ENCODE measurements at places on chromosomes 4 and X.
A peak's percentile ranks its signal among the peaks of the same experiment; 100 is the strongest.

- DNase-seq: no peak
Observed at GRCh38 chrX:109863811-109864210, 130.8 kb upstream of the ACSL4 start.

DNA sequence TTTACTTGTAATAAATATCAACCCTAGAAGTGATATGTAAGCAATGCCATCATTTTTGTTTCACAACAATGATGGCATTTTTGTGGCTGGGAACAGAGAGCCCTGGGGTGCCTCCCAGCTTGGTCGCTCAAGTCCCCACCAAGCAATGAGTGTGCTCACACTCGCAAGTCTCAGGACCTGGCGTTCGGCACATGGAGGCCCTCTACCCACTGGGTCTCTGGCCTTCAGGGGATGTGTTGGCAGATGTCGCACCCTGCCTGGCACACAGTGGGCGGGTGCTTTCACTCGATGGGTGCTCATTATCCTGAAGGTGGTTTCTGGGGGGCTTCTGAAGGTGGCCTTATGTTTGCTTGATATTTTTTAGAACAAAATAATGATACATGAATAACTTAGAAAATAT, 74.7 kb upstream of the STS start:
- no peak for DNase-seq

GRCh38 chr4:94221916-94222315, 14.3 kb downstream of the SMARCAD1 start:
- DNase-seq: no peak

- no peak for DNase-seq
Observed at GRCh38 chr4:70687392-70687791, 940 bp upstream of the UTP3 start.

DNA sequence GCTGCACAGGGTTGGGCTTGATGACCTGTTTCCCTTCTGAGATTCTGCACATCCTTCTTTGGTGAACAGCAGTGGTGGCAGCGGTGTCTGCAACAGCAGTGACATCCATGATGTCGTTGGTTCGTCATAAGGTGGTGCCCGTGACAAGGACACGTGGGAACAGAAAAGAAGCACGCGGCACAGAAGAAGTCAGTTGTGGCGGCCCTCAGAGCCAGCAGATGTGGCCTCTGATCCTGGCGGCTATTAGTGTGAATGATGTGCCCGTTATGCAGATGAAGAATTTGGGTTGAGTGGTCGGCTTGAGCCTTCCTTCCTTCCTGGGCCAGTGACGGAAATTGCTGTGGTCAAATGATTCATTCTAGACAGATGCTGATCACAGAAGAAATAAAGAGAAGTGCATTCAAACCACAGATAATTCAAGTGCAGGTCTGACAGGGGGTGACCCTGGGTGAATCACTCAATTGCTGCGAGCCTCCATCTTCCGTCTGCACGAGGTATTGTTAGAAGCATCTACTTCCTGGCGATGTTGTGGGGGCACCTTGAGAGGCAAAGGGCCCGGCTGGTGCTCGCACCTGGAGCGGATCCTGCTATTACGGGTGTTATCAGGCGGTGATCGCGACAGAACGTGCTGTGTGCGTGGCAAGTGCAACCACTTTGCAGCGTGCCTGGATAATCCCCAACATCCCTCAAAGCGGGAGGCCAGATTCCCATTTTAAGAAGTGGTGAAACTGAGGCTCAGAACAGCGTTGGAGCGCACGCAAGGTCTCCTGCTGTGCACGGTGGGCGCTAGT, 215.2 kb upstream of the PSAPL1 start:
- DNase-seq: peak; percentile 1

GRCh38 chr4:103030791-103031190, 11.3 kb upstream of the SLC9B1 start:
- no peak for DNase-seq

GRCh38 chrX:111353793-111354192, 58.2 kb downstream of the DCX start:
- no peak for DNase-seq

DNA sequence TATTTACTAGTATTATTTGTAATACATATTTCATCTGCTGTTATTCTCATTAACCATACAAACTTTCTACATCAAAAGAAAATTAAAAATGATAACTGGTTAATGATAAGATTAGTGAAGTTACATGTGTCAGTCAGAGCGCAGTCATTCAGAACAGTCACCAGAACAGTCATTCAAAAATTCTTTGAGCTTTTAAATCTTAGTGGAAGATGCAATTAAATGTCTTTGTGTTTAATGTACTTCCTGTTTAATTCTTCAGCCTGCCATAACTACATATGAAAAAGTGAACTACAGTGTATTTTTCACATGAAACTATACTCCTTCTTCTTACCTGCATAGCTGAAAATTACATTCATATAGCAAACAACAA, 179.7 kb upstream of the NDST4 start:
- no peak for DNase-seq

DNA sequence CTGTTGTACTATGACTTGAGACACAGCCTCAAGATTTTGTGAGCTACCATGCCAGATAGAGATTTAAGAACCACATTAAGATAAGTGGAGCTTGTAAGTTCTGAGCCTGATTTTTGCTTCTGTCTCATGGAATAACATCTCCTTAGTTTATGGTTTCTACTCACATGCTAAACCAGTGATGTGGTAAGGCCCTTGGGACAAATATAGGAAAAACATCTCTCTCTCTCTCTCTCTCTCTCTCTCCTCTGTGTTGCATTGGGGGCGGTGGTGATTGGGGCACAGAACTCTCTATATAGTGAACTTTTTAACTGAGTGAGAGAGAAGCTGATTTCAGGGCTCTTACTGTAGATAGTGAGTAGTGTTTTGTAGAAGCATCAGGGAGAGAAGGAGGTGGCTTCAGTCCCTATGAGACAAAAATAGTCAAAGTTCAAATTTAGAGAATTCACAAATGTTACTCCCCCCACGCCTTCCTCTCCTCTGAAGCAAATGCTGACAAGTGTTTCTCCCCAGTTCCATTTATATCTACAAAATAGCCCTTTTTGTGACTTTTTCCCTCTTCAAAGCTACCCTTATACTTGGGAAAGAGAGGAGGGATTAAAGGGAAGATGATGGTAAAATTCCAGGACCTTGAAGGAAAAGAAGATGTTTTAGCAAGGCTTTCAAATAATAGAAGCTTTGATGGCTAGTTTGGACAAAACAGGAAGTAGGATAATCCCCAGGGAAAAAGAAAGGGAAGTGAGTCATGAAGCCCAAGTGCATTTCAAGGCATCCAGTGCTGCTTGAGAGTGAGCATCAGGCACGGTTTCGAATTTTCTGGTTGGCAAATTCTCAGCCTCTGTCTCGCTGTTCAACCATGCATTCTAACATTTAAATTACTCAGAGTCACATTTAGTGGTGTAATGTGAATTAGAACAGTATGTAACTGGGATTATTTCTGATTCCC, 134.3 kb upstream of the AP1S2 start:
- no peak for DNase-seq

GRCh38 chr4:1767770-1768366, 25.2 kb upstream of the FGFR3 start:
- DNase-seq: no peak

DNA sequence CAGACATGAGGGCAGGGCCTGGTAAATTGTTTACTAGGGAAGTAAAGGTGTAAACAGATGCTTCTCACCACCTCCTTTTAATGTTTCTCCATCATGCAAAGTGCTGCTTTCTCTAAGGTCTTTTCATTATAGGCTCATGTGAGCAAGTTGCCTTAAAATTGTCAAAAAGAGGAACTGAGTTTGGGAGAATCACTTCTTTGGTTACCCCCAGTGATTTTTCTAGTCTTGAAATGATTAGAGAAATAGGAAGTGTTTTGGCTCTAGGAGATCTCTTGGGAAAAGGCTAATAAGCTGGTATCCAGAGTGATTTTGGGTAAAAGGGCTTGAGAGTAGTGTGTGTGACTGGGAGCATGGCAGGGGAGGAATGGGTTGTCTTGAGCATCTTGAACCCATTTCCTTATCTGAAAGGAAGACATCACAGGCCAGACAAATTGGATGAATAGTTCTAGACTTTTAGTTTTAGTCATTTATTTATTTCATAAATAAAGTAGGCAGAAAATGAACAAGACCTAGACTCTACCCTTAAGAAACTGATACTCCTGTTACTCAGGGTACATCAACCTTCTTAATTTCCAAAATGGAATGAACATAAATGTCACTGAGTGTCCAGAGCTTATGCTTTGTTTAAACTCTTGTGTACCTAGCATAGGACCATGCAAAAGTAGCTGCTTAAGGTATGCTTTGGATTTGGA, 14.2 kb downstream of the GRPR start:
- no peak for DNase-seq

GRCh38 chr4:87274803-87275202, 47.9 kb downstream of the HSD17B13 start:
- no peak for DNase-seq

- no peak for DNase-seq
Observed at GRCh38 chr4:67762086-67762485, 7.9 kb upstream of the GNRHR start.

DNA sequence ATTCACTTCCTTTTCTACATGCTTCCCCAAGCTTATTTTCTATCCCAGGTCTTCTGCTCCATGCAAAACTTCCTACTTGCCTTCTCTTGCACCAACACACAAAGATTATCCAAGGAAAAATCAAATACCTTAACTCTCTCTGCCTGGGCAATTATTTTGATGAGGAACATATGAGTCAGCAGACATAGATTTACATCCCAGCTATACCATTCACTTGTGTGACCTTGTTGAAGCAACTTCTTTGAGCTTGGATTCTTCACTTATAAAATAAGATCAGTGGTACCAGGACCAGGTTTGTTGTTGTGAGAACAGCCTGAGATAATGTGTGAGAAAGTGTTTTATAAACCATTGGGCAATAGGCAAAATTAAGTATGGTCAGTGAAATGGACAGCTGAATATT, 39.1 kb upstream of the TMEM192 start:
- no peak for DNase-seq

GRCh38 chrX:39726771-39727170, 371.0 kb downstream of the BCOR start:
- DNase-seq: no peak

- DNase-seq: no peak
Observed at GRCh38 chr4:98203332-98204235, 57.6 kb upstream of the RAP1GDS1 start.

GRCh38 chr4:6695660-6696610, 2.3 kb downstream of the S100P start:
- no peak for DNase-seq

- no peak for DNase-seq
Observed at GRCh38 chr4:52551487-52551886, 107.6 kb downstream of the USP46 start.

- DNase-seq: no peak
Observed at GRCh38 chr4:122765692-122766352, 33.3 kb downstream of the BBS12 start.

DNA sequence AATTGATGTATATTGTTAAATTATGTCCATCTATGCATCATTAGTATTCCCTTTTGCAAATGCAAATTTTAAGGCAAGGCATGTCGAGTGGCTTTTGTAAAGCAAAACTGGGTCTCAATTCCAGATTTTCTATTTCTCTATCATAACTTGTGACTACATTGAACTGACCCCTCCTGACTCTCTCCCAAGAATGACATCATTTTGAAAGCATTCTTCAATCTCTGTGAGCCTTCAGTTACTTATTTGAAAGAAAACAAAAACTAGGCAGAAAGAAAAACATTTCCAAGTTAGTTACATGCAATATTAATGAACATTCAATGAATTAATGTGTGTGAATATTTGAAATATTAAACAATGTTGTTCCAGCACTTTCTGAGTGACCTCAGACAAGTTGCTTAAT, 314.3 kb upstream of the CLNK start:
- no peak for DNase-seq

- no peak for DNase-seq
Observed at GRCh38 chrX:105869701-105870100, 47.4 kb downstream of the NRK start.

DNA sequence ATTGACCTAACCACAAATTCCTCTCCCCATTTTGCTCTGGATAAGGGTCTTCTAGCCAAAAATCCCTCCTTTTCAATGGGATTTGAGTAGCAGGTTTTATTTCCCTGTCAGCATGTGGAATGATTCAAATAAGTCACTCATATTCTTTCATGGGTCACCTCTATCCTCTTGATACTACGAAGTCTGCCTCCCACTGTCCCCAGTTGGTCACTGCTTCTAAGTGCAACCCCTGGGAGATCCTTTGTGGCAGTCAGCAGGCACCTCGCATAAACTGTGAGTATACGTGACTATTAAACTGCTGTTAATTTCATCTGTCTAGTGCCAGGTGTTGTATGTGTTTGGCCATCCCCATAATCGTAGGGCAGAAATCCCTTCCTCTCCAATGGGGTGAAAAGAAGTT, 1667.9 kb upstream of the PCDH7 start:
- no peak for DNase-seq

- DNase-seq: no peak
Observed at GRCh38 chr4:80036949-80037685, 35.9 kb downstream of the ANTXR2 start.

- no peak for DNase-seq
Observed at GRCh38 chr4:19195696-19196095, 1056.0 kb upstream of the SLIT2 start.

GRCh38 chrX:5870238-5870637, 358.4 kb downstream of the NLGN4X start:
- no peak for DNase-seq

GRCh38 chr4:24849351-24849750, 54.0 kb downstream of the SOD3 start:
- DNase-seq: no peak

DNA sequence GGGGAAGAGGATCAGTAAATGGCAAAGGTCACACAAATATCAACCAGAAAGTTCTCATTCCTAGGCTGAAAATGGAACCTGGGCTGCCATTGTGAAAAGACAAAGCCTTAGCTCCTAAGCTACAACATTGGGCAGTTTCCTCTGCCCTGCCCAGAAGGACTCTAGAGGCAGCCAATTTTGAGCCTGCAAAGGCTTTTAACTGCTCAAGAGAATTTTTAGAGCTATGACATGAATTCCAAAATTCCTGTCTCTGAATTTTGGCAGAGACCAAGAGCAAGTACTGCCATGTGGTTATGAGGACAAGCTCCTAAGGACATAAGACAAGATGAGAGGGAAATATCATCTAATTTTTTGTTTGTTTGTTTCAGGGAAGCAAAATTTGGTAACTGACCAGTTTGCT, 29.6 kb upstream of the IGFBP7 start:
- no peak for DNase-seq

DNA sequence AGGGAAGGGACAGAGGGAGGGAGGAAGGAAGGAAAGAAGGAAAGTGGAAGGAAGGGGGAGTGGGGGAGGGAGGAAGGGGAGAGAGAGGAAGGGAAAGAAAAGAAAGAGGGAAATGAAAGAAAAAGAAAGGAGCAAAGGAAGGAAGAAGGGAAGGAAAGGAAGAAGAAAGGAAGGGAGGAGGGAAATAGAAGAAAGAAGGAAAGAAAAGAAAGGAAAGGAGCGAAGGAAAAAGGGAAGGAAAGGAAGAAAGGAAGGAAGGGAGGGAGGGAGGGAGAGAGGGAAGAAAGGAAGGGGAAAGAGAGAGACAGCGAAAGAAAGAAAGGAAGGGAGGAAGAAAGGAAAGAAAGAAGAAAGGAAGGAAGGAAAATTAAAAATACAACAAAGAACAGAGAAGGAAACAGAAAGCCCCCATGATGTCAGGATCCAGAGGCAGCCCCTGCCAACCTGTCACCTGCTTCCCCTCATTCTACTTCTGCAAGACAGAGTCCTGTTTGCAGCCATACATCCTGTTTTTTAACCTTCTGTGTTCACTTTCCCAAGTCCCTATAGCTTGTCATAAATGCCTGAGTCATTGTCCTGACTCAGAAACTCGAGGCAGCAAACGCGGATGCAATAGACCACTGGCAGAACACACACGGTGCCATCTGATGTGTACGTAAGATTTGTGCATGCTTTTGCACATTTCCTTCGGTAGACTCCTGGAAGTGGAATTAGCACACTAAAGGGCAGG, 77.0 kb upstream of the C4orf50 start:
- DNase-seq: no peak

- no peak for DNase-seq
Observed at GRCh38 chrX:125308653-125309052, 11.0 kb upstream of the TEX13C start.
